ENCODE measurements at places on chromosomes 1 and 21.

DNA sequence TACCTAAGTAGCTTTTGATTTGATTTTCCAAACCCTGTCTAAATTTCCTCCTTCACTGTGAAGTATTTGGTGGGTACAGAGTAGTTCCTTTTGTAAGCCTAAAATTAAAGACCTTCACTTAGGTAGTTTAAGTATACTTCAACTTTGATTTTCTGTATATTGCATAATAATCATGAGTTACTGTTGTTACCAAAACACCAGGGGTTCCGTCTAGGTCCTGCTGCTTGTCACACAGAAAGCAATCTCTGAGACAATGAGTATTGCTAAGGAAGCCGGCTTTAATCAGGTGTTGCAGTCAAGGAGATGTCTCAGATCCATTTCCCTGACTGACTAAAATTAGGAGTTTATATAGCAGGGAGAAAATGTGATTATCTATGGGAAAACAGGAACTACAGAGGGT is 15.3 kb downstream of the RPS6KC1 start:
- no peak for DNase-seq

- no peak for DNase-seq
Measured at GRCh38 chr1:182102043-182102416, 40.5 kb upstream of the ZNF648 start.

DNA sequence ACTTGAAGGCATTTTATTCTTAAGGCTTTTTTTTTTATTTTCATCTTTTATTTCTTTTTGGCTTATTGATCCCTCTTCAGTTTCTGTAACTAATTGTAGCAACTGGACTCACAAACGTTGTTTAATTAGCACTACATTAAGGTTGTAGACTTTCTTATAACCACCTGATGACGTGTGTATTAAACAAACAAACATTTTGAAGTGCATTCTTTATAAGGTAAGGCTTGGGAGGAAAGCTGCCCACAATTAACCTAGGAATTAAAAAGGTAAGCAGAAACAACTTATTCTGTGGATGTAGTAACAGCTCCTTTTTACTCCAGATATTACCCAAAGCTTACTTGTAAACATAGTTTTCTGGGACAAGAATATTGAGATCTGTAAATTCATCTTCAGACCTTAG is 55.0 kb downstream of the CAMSAP2 start:
- no peak for DNase-seq

DNA sequence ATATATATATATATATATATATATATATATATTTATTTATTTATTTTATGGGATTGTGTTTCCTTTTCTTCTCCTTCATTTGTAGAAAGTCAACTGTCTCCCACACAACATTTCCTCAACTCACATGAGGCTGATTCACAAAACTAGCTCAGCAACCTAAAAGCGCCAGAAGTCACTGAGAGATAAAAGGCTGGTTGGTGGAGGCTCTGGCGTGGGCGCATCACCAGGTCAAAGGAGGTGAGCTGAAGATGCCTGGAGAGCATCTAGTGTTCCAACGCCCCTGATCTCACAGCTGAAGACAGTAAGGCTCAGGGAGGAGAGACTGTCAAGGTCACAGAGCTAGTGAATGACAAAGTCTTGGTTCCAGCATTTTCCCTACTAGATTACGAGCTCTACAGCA is 78.0 kb downstream of the HLCS start:
- DNase-seq, result no peak

DNA sequence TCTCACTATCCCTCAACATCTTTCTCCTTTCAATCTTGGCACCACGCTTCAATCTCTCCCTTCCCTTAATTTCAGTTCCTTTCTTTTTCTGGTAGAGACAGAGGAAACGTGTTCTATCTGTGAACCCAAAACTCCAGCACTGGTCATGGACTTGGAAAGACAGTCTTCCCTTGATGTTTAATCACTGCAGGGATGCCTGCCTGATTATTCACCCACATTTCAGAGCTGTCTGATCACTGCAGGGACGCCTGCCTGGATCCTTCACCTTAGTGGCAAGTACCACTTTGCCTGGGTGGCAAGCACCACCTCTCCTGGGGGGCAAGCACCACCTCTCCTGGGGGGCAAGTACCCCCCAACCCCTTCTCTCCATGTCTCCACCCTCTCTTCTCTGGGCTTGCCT is 27.8 kb downstream of the SELL start:
- DNase-seq, result no peak

DNA sequence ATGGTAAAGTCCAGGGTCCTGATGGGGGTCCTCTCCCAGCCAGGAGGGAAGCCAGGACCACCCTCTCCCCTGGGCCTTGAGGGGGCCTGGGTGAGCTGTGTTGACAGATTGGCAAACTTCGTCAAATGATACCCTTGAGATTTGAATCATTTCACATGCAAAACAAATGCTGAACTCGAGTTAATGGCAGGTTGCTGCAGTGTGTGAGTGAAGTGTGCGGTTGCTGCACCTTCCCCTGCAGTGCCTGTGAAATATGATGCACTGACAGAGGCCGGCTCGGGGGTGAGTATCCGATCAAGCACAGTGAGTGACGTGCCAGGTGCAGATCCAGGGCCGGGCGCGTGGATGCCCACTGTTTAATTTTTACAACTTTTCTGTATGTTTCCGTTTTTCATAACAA is 5.7 kb upstream of the KRTAP12-1 start:
- no peak for DNase-seq

- no peak for DNase-seq
Measured at GRCh38 chr21:33434770-33435360, 31.7 kb downstream of the IFNGR2 start.

Data from muscle of back (tissue), 13 donors.